ENCODE measurements at places on chromosomes 16 and 17.

DNA sequence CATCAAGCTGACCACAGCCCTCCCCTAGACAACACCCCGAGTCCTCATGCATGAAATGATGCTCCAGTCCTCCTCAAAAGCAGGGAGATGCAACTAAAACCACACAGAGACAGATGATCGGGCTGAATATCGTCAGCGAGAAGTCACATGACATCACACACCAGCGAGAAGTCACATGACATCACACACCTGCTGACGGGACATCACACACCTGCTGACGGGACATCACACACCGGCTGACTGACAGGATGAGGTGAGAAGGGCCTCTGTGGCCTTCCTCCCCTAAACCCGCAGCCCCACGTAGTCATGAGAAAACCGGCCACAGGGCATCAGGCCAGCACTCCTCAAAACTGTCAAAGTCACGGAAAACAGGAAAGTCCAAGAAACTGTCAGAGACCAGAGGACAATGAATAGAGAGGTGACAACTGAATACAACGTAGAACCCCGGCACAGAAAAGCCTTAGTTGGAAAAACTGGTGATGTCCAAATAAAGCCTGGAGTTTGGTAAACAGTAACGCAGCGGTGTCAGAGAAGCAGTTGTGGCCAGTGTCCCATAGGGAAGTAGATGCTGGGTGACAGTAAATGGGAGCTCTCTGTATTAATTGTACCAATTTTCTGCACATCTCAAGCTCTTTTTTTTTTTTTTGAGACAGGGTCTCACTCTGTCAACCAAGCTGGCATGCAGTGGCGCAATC, 14.3 kb downstream of the LITAF start:
- no peak for DNase-seq

DNA sequence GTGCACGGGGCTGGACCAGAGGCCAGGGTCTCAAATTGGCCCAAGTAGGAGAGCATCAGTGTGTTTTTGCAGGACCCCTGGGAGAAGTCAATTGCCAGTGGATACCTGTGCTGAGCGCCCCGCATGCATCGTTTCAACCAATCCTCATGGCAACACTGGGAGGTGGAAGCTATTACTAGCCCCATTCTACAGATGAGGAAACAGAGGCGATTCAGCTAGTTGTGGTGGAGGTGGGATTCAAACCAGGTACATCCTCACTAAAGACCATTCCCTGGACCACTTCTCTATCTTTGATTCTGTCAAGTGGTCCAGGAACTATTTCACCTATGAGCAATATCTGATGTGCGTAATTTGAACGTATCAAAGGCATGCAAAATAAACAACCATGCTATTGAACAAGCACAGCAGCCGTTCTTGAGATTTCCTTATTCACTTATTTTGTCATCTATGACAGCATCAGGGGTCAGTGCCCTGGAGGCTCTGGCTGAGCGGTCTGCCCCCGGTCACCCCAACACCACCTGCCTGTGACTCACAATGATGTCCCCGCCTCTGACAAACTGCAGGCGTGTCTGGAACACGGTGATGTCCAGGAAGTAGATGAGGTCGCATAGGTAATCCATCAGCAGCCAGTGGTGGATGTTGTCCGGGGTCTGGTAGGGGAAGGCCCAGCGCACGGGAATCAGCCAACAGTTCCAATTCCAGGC, 54.0 kb downstream of the CNGB1 start:
- no peak for DNase-seq

- no peak for DNase-seq
Observed at GRCh38 chr16:65704866-65705265, 583.0 kb upstream of the CDH11 start.

DNA sequence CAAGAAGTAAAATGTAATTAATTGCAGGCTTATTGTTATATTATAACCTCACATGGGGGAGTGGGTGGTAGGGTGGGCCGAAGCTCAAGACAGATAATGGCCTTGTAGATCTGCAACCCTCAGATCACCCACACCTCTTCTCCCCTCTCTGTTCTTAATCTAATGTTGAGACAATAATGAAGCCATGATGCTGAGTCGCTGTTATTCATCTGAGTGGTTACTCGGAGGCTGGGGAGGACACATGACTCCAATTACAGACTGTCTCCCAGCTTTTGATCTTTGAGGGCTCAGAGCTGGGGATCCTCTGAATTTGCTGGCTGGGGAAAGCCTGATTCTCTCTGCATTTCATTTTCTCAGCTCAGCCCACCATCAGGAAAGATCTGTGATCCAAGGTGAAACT, 275.3 kb downstream of the SHISA9 start:
- DNase-seq, result no peak

GRCh38 chr17:53353919-53354351, 468.8 kb upstream of the KIF2B start:
- DNase-seq, result no peak

Measured in stimulated activated CD4-positive, alpha-beta T cell treated with anti-CD3 and anti-CD28 coated beads, Interleukin-2, amount 100 ng/mL, for 48 hours (primary cell).